WTC11 (cell line): ENCODE measurements at places on chromosomes 7 and 10. TPM values are rescaled to one million over a fixed set of nuclear protein-coding genes. Genes with fewer than 3 reads are reported as not detected.

The BEND7 gene
- total RNA-seq = 12.8 to 15.8 TPM (median 13.4 TPM) in 3 replicates

DNA sequence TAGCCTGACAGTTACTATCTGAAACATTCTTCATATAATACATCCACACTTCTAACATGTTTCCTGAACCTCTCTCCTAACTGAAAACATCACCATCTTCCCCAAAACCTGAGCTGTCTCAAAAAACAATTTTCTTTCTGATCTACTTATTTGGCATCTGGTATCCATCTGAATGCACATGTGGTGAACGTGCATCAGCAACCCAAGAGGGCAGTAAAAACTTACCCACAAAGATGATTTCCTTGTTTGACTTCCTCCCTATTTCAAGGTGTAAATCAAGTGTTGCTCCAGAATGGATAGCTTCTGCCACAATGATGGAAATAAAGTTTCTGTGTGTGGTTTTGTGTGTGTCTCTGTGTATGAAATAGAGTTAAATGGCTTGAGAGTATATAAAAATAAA lies 500.4 kb downstream of the MAGI2 start:
- no peak overlapping the region for H3K27ac ChIP-seq
- no peak overlapping the region for H3K4me3 ChIP-seq
- H3K36me3 ChIP-seq = no peaks in the 10 kb centered on the region
- no peaks in the 10 kb centered on the region; the same call in 1 of the 2 replicates for H3K27me3 ChIP-seq
- H3K4me1 ChIP-seq = peaks cover 5% of the 10 kb centered on the region; the same call in 1 of the 2 replicates

The PRF1 gene
- 0.11 to 0.18 TPM (median 0.16 TPM) in 3 replicates for total RNA-seq

DNA sequence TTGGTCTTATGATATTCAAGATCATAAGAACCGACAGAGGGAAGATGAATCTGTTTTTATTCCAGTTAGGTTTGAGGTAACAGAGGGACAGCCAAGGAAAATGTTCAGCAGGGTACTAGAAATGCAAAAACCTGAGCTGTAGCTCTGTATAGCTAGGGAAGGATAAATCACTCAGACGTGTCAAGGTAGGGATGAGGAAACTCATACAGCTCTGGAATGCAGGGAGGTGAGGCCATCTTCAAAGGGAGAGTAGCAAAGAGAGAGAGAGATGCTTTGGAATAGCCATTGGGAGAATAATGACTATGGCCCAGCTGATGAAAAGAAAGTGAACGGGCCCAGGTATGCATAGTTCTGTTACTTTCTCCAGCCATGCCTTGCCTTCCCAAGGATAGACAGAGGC lies 77.8 kb downstream of the PAX2 start:
- DNase-seq = no peak
- peaks cover 11% of the 10 kb centered on the region for H3K4me1 ChIP-seq
- no peak overlapping the region for H3K27ac ChIP-seq

- H3K4me3 ChIP-seq = no peak overlapping the region
- no peak for DNase-seq
- no peak overlapping the region for H3K27ac ChIP-seq
- no peaks in the 10 kb centered on the region for H3K36me3 ChIP-seq
- H3K4me1 ChIP-seq = peaks cover 5% of the 10 kb centered on the region
These were observed 60.0 kb downstream of the CHN2 start for GRCh38 chr7:29254591-29254990.

The CRYGN gene
- total RNA-seq = 1.0 to 1.6 TPM (median 1.5 TPM) in 3 replicates

The BICC1 gene
- total RNA-seq = 0.61 to 0.85 TPM (median 0.78 TPM) in 3 replicates

DNA sequence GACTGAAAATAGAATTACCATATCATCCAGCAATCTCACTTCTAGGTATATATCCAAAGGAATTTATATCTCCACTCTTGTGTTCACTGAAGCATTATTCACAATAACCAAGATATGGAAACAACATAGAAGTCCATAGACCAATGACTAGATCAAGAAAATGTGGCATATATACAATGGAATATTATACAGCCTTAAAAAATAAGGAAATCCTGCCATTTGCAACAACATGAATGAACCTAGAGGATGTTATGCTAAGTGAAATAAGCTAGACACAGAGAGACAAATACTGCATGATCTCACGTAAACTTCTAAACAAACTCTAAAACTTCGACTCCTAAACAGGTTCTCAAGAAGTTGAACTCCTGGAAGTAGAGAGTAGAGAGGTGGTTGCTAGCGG lies 254.5 kb downstream of the SKIDA1 start:
- peaks cover 5% of the 10 kb centered on the region for H3K4me1 ChIP-seq
- peaks cover 30% of the 10 kb centered on the region for H3K36me3 ChIP-seq
- peak overlapping the region; percentile 36; the same call in 1 of the 2 replicates for H3K27ac ChIP-seq

- H3K4me1 ChIP-seq = peaks cover 23% of the 10 kb centered on the region
- H3K36me3 ChIP-seq = no peaks in the 10 kb centered on the region
- peak overlapping the region; percentile 67 for H3K4me3 ChIP-seq
- DNase-seq = peak; percentile 36
- H3K27ac ChIP-seq = no peak overlapping the region
These were observed 15.8 kb upstream of the OPALIN start for GRCh38 chr10:96374639-96374984.

DNA sequence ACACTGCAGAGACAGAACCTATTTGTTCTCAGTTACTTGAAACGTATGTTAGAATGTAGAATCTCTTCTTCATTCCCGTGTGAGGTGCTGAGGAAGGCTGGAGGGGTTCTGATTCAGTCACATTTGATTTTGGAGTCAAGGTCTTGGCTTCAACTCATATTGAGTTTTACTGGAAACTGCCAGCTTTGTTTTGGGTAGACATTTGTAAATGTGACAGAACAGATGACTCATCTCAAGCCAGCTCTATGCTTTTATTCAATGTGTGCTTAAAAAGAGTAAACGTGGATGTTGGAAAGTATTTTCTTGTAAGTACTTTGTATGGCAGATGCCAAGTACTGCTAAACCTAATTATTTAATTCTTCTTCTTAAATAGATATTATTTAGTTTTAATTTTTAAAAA lies 780.8 kb upstream of the C7orf33 start:
- H3K4me1 ChIP-seq = no peaks in the 10 kb centered on the region
- no peak overlapping the region for H3K27ac ChIP-seq
- no peak overlapping the region for H3K4me3 ChIP-seq

GRCh38 chr10:47230482-47230881 lies 69.5 kb upstream of the GDF10 start:
- DNase-seq = no peak
- H3K4me3 ChIP-seq = no peak overlapping the region
- no peak overlapping the region for H3K27ac ChIP-seq
- H3K36me3 ChIP-seq = peaks cover 11% of the 10 kb centered on the region
- no peaks in the 10 kb centered on the region for H3K27me3 ChIP-seq
- no peaks in the 10 kb centered on the region for H3K4me1 ChIP-seq

- DNase-seq = no peak
- H3K4me1 ChIP-seq = peaks cover 36% of the 10 kb centered on the region
- H3K36me3 ChIP-seq = no peaks in the 10 kb centered on the region
- H3K4me3 ChIP-seq = no peak overlapping the region
These were observed 369.6 kb downstream of the FRMD4A start for GRCh38 chr10:13961097-13961496.

The FAM13C gene
- total RNA-seq = 0.82 to 1.5 TPM (median 0.89 TPM) in 3 replicates

GRCh38 chr10:67812007-67812406 lies 26.0 kb downstream of the DNAJC12 start:
- DNase-seq = no peak
- H3K27ac ChIP-seq = no peak overlapping the region
- H3K27me3 ChIP-seq = no peaks in the 10 kb centered on the region
- peaks cover 3% of the 10 kb centered on the region; the same call in 1 of the 2 replicates for H3K36me3 ChIP-seq

DNA sequence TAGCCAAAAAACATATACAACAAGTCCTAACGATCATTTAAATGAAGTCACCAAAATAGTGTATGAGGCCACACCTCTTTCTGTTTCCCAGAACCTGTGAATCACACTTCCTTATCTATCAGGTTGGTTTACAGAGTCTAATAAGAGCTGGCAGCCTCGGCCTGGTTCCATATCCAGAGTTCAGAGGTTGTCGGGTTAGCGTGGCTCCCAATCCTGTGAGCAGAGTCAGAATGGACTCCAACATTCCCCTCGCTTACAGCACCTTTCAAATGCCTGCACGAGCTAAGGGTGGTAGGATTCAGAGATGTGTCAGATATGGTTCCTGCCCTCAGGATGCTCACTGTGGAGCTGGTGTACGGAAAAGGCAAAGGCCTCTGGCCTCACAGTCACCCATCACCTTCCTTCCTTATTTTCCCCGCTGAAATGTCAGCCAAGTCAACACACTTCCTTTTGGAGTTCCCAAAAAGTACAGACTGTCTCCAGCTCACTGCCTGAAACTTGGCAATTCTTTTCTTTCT lies 6.0 kb downstream of the IL15RA start:
- H3K4me1 ChIP-seq = peaks cover 12% of the 10 kb centered on the region
- H3K27me3 ChIP-seq = peaks cover 16% of the 10 kb centered on the region
- no peak for DNase-seq
- H3K27ac ChIP-seq = no peak overlapping the region
- H3K4me3 ChIP-seq = no peak overlapping the region

- no peaks in the 10 kb centered on the region; the same call in 1 of the 2 replicates for H3K27me3 ChIP-seq
- H3K4me3 ChIP-seq = no peak overlapping the region
- no peak overlapping the region for H3K27ac ChIP-seq
- no peaks in the 10 kb centered on the region for H3K36me3 ChIP-seq
These were observed 232.3 kb upstream of the KLF6 start for GRCh38 chr10:4017336-4017735.

DNA sequence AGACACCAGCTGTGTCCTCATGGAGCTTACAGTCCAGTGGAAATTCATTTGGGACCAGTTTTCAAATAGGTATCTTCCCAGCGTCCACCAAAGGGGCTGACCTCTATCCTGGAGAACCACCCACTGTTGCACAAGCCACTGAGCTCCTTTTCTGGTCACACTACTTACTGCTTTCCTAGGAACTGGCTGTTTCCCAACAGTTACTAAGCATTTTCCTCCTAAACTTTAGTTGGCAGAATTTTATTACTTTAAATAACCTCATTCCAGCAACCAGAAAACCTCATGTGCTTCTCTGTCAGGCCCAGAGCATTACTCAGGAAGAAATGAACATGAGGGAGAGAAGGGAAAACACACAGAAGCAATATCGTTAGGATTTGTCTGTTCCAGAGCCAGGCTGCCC lies 183.1 kb downstream of the GPAM start:
- H3K27ac ChIP-seq = no peak overlapping the region
- no peak for DNase-seq
- peaks cover 7% of the 10 kb centered on the region; the same call in 1 of the 2 replicates for H3K27me3 ChIP-seq

The TMEM273 gene
- 0.09 to 0.39 TPM (median 0.27 TPM) in 3 replicates for total RNA-seq

The SLC26A3 gene
- 0.28 to 0.44 TPM (median 0.30 TPM) in 3 replicates for total RNA-seq

- peaks cover 6% of the 10 kb centered on the region for H3K4me1 ChIP-seq
- no peak overlapping the region for H3K4me3 ChIP-seq
- peak; percentile 9 for DNase-seq
- no peak overlapping the region for H3K27ac ChIP-seq
- H3K27me3 ChIP-seq = no peaks in the 10 kb centered on the region
These were observed 197.4 kb downstream of the RNLS start for GRCh38 chr10:88385601-88386203.

DNA sequence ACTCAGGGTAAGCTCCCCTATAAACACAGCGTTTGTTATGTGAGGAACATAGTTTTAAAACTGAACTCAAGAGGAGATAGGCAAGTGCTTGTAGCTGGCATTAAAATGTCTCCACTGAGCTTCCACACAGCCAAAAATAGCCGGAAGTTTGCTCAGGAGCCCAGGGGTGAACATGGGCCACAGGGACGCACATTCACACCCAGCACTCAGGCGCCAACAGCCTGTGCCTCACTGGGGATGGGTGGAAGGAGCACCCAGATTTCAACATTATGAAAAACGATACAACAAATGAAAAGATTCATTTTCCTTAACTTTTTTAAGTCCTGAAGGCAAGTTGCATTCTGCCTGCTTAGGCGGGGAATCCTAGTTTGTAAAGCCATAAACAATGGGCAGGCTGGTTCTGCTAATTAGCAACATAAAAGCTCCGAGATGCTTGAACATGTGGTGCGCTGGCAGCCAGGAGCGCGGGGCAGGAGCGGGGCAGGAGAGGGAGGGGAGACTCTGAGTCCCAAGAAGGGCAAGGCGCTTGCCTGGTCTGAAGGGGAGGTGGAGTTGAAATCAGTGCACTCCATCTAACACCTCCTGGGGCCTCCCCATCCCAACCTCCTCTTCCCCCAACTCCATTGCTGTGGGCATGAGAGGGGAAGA lies 235.9 kb downstream of the COBL start:
- H3K4me3 ChIP-seq = no peak overlapping the region
- H3K27ac ChIP-seq = peak overlapping the region; percentile 89
- no peaks in the 10 kb centered on the region for H3K27me3 ChIP-seq
- peaks cover 19% of the 10 kb centered on the region for H3K36me3 ChIP-seq

DNA sequence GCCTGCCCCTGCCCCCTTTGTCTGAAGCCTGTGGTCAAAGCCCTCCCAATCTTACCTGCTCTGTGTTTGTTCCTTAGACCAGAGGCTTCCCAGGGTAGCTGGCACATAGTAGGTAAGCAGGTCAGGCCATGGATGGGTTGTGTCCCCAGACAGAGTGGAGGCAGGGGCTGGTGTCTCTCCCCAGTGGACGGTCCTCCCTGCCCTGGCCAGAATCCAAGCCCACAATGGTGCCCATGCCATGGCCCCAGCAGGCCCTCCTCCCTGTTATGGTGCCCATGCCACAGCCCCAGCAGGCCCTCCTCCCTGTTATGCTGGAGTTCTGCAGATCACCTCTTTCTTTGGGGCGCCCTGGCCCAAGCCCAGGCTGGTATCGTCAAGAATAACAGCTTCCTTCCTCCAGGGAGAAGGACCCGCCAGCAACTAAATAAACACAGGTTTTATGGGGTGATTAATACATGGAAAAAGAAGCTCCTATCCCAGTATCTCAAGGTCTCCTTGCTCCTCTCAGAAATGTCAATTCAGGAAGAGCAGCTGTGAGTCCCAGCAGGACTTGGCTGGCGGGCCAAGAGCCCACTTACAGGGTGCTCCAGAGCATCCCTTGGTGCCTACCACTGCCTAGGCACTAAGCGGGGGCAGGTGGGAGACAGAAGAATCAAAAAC lies 82.0 kb downstream of the NEURL1 start:
- no peak for DNase-seq
- H3K4me1 ChIP-seq = no peaks in the 10 kb centered on the region
- no peaks in the 10 kb centered on the region for H3K27me3 ChIP-seq
- H3K27ac ChIP-seq = no peak overlapping the region
- no peak overlapping the region for H3K4me3 ChIP-seq

DNA sequence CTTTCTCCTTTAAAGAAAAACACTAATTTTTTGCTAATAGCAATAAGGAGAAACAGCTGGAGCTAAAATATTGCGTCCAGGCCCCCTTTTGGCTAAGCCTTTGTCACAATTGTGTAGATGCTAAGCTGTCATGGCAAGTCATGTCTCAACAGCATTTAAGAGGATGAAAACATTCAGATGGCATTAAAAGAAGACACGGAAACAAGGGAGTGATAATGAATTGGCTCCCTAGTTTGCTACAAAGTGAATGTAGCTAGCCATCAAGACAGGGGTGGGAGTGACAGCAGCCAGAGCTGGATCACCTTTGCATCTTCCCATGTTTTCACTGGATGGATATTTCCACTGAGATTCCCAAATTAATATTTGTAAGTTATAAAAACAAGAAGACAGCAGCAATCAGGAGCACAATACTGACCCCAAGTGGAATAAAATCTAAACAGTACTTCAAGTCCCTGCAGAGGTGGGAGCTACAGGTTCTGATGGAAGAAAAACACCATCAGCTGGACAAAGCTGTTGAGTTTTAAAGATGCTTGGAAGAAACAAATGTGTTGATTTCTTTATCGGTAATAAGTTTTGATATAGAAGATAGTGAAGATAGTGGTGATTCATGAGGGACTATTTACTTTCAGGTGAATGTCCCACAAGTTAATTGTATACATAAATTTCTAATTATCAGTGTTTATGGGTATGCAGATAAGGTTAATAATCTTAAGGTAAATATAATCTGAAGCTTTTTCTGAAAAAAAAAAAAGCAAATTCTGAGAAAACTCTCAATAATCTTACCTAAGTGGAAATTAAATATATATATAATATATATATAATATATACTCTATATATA lies 129.4 kb downstream of the SLC16A9 start:
- H3K4me1 ChIP-seq = peaks cover 6% of the 10 kb centered on the region
- H3K36me3 ChIP-seq = no peaks in the 10 kb centered on the region
- H3K27me3 ChIP-seq = no peaks in the 10 kb centered on the region
- no peak overlapping the region for H3K27ac ChIP-seq
- DNase-seq = no peak

The CLCN1 gene
- total RNA-seq = 0.23 to 0.46 TPM (median 0.28 TPM) in 3 replicates

The TBX20 gene
- total RNA-seq = 0.24 to 0.37 TPM (median 0.25 TPM) in 3 replicates
